ENCODE measurements at places on chromosomes 7 and 10.
A peak's percentile ranks its signal among the peaks of the same experiment; 100 is the strongest.

- no peak for DNase-seq
These were observed 103.0 kb downstream of the JCAD start for GRCh38 chr10:29956335-29956924.

DNA sequence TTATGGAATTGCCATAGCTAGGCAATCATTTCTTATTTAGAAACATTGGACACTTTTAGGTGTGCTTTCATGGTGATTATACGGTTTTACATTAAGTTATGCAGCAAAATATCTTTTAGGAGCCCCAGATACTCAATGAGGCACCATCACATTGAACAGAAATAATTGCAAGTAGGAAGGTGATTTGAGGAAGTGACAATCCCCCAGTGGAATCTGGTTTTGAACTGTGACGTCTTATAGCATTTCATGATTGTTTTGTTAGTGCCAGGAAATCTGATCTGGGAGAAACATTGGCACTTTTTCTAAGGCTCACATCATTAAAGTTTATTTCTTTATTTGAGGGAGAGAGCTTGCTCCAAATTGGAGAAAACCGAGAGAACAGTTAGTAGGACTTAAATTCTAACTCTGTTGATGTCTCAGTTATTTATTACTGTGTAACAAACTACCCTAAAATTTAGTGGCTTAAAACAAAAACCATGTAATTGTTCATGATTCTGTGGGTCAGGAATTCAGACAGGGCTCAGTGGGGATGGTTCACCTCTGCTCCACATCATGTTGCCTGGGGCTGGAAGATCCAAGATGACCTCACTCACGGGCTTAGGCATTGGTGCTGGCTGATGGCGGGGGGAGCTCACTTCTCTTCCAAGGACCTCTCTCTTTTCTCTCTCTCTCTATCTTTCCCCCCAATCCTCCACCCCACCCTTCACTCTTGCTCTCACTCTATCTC, 78.2 kb upstream of the STEAP1B start:
- DNase-seq = no peak

DNA sequence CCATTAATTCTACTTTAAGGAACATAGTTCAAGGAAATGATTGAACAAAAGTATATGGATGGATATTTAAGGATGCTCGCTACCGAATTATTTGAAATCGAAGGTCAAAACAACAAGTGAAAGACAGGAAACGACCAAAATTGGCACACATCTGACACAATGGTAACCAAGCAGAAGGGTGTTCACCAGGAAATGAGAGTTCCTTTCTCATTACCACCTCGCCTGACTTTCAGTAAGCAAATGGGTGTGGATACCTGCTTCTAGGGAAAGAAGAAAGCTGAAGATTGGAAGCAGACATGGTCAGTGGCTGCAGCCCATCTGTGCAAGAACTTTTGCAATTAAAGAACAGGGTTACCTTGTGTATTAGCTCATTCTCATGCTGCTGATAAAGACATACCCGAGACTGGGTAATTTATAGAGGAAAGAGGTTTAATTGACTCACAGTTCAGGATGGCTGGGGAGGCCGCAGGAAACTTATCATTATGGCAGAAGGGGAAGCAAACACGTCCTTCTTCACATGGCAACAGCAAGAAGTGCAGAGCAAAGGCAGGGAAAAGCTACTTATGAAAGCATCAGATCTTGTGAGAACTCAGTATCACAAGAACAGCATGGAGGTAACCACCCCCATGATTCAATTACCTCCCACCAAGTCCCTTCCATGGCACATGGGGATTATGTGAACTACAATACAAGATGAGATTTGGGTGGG, 6.2 kb upstream of the TMEM273 start:
- no peak for DNase-seq

DNA sequence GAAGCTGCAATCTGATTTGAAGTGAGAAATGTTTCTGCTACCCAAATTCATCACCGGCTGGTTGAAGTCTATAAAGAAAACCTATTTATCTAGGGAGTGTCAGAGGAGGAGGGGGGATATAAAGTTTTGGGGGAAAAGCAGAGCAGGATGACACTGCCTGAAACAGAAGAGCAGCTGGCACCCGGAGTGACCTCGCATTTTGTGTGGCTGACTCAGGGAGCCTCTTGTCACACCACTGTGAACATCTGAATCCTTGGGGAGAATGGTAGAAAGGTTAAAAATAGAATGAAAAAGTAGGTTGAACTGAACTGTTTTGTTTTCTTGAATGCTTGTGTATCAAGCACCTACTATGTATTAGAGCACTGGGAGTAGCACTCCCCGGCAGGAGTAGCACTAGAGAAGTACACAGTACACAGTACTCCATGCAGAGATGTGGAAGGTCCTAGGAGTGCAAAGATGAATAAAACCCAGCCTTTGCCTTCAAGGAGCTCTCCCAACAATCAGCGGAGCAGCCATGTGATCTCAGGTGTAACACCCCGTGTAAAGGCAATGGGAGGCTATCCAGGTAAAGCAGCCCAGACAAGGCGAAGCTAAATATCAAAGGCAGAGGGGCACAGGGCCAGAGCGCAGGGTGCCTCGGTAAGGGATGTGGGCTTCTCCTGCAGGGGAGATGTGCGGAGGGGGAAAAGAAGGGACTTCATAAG, 13.5 kb downstream of the CRTAC1 start:
- DNase-seq = peak; percentile 22

GRCh38 chr10:42783181-42783549, 570 bp downstream of the BMS1 start:
- DNase-seq = peak; percentile 14

DNA sequence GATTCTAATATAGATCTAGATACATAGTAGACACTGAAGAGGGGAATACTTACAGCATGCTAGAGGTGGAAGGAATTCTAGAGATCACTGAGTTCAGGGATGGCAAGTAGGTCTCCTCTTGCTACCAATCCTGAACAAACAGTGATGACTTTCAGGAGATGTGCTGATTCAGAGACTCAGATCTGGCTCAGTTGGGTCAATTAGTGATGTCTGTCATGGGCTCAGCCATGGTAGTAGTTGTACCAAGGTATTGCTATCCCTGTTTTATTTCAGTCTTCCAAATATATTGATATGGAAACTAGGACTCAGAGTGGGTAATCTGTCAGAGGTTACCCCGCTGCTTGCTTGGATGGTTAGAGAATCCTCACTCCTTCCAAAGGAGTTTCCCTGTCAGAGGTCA, 38.5 kb downstream of the UNC5B start:
- DNase-seq = no peak

DNA sequence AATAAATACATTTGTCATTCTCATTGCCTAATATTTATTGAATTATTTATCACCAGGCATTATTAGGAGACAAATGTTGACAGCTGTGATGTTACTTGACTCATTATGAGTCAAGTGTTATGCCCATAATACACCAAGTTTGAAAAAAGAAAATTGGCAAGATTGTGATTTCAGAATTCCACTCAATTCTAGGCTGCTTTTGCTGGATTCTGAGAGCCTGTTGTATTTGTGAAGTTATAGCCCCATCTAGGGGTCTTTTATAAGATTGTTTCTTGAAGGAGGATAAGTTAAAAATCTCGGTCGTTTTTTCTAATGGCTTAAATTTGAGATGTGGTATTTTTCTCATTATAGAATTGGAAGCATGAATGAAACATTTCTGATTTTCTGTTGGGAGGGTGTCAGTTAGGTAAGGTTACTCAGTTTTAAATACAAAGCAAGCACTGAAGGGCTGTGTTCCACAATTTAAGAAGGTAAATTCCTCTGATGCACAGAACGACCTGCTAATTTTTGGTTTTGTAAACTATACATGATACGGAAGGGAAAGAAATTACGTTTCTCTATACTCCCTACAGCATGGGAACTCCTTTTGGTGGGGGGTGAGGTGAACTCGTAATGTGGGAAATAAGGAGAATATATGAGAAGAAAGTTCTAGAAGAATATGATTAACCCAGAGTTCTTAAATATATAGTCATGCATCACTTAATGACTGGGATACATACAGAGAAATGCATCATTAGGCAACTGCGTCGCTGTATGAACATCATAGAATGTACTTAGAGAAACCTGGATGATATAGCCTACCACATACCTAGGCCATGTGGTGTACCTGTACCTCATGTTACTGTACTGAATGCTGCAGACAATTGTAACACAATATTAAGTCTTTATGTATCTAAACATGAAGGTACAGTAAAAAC, 2.6 kb downstream of the STK31 start:
- DNase-seq = peak; percentile 69

- DNase-seq = no peak
These were observed 590.6 kb downstream of the ARL4A start for GRCh38 chr7:13278020-13278419.

GRCh38 chr10:92655426-92655825, 34.3 kb upstream of the HHEX start:
- no peak for DNase-seq

DNA sequence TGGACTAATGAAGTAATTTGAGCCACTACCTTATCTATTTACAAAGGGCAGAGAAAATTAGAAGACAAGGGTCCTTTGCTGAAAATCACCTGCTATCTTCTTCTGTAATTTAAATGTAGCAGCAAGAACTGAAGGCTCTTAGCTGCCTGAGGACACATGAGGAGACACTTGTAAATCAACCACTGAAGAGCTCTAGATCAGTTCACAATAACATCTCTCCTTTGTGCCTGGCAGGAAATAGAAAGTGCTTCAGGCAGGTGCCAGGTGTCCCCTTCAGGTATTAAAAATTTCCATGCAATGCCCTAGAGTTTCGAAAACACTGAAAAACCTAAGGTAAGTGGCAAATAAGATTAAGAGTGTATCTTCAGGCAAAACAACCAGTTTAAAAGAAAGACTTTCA, 474.6 kb downstream of the GRM8 start:
- peak; percentile 83 for DNase-seq

DNA sequence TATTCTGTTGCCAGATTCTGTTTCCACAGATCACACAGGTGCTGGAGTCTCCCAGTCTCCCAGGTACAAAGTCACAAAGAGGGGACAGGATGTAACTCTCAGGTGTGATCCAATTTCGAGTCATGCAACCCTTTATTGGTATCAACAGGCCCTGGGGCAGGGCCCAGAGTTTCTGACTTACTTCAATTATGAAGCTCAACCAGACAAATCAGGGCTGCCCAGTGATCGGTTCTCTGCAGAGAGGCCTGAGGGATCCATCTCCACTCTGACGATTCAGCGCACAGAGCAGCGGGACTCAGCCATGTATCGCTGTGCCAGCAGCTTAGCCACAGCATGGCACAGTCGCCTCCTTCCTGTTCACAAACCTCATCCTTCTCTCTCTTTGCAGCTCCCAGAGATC, 237.5 kb upstream of the PRSS1 start:
- DNase-seq = no peak

GRCh38 chr10:20180766-20181165, 364.5 kb downstream of the PLXDC2 start:
- no peak for DNase-seq

DNA sequence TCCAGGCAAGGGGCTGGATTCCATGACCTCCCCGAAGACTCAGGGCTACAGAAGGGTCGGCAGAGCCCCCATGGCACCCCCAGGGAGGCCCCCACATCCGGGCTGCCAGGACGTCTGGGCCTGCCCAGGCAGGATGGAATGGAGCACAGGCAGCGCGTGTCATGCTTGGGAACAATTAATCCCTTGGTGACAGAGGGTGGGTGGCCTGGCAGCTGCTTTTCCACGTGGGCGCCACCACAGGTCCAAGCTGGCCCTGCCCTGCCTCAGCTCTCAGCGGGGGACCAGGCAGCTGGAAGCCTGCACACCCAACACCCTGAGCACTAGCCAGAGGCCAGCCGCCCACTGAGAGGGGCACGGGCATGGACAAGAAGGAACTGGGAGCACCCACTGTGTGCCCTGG, 11.4 kb downstream of the ELN start:
- DNase-seq = peak; percentile 78

GRCh38 chr7:44236333-44236728, 35.6 kb downstream of the YKT6 start:
- DNase-seq = no peak

DNA sequence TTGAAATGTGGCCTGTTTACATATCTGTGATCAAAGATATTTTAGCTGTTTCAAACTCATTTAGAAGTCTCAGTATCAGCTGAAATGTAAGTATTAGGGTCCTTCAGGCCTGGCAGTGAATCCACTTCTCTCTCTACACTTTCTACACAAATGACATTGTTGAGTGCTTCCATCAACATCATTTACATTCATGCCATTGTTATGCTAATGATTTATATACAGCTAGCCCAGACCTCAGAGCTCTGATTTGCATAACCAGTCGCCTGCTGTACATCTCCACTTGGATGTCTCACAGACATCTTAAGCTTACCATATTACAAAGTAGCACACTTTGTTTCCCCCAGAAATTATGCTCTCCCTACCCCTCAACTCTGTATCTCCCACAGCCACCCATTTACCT, 71.6 kb downstream of the GSDME start:
- no peak for DNase-seq

DNA sequence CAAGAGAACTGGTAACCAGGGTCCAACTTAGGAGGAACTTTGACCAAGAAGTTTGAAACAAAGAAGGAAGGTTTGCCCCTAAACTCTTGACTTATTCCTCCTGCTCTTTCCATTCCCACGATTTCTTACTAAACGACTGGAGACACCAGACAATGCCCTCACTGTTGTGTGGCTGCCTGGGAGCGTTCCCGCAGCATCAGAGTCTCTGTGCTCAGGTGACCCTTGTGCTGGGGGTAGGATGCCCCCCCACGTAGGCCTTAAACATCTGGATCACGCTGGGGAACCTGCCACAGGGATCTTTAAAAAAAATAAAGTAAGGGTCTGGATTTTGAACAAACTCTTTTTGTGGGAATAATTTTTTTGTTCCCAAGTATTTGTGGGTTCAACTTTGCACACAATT, 30.1 kb upstream of the CTBP2 start:
- no peak for DNase-seq

DNA sequence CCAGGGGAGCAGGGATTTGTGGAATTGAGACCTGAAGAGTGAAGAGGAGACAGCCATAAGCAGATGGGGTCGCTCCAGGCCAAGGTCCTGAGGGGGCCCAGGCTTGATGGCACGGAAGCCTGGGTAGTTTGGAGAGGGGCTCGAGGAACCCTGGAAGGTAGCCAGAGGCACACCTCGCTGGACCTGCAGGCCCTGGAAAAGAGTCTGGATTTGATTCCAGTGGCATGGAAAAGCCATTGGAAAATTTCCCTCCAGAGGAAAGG, 31.8 kb downstream of the CXCL12 start:
- no peak for DNase-seq

GRCh38 chr10:63343476-63343875, 122.3 kb downstream of the JMJD1C start:
- no peak for DNase-seq

DNA sequence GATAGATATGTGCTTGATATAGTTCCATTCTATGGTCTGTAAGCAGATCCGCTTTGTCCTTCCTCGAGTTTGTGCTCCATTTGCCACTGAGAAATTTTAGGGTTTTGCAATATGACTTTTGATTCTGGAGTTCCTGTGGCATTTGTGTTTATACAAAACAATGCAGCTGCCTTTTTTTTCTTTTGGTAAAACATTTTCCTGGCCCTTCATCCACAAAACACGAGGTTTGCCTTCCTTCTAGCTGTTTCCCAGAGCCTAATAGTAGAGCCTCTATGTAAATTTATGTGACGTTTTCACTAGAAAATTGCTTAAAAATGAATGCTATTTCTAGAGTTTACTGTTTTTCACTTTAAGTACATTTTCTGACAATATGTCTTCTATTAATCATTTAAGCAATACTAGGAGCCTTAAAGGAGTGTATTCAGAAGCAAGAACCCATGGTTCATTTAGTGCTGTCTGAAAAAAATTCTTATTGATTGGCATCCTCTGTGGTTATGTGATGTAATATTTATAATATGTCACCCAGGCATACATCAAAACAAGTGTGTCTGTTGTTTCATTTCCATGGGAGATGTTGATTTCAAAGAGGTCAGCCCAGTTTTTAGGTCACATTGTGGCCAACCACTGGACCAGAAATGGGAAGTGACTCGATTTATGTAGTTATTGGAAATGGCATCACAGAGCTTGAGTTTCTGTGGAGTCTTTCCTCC, 618.3 kb downstream of the LRMDA start:
- no peak for DNase-seq

Data from NCI-H2171 treated with DMSO at 0.1 percent for 48 hours (cell line).